Dorsolateral prefrontal cortex (tissue), 122 donors: ENCODE measurements at places on chromosomes 16 and 17.

DNA sequence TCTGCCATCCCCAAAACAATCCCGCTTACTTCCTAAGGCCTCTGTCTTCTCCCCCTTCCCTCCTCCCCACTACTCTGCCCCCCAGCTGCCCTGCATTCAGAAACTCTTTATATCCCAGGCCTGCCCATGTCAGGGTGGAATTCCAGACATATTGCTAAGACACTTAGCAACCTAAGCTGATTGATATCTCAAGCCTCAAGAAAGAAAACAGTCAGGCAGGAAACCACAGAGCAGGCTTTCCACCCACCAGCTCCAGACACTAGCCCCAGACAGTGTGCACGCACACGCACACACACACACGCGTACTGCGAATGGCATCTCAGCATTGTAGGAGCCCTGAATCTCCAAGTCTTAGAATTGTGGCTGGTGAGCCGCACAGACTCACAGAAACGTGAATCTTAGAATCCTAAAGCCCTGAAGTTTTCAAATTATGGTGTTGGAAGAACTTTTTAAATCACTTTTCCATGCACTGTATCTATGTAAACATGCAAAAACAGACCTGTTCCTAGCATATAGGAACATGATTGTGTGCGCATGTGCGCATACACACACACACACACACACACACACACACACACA lies 8.8 kb upstream of the LPCAT2 start:
- no peak for DNase-seq

GRCh38 chr16:85441189-85441889 lies 171.8 kb upstream of the GSE1 start:
- DNase-seq, result no peak

DNA sequence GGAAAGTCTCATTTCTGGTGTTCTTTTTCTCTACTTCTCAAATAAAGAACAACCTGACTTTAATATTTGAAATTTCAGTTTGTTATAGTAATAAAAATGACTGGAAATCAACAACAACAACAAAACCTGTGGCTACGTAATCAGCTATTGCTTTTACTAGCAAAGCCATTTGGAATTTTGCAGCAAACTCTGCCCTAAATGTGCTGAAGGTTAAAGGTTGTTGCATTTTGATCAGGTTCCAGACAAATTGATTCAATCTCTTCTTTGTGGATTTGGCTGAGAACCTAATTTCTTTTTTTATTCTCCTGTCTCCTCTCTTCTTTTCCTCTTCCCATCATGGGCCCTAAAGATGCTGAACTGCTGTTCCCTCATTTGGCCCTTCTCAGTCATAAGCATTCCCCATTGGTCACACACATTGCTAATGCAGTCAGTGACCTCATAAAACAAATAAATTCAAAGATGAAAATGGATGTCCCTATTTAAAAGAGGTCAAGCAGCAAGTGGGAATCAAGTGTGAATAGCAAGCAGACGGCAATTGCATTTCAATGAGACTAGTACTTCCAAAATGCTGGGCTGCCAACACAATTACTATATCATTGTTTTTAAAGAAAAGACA lies 795.1 kb upstream of the CDH8 start:
- no peak for DNase-seq

GRCh38 chr16:70610273-70611223 lies 35.8 kb upstream of the IL34 start:
- no peak for DNase-seq

DNA sequence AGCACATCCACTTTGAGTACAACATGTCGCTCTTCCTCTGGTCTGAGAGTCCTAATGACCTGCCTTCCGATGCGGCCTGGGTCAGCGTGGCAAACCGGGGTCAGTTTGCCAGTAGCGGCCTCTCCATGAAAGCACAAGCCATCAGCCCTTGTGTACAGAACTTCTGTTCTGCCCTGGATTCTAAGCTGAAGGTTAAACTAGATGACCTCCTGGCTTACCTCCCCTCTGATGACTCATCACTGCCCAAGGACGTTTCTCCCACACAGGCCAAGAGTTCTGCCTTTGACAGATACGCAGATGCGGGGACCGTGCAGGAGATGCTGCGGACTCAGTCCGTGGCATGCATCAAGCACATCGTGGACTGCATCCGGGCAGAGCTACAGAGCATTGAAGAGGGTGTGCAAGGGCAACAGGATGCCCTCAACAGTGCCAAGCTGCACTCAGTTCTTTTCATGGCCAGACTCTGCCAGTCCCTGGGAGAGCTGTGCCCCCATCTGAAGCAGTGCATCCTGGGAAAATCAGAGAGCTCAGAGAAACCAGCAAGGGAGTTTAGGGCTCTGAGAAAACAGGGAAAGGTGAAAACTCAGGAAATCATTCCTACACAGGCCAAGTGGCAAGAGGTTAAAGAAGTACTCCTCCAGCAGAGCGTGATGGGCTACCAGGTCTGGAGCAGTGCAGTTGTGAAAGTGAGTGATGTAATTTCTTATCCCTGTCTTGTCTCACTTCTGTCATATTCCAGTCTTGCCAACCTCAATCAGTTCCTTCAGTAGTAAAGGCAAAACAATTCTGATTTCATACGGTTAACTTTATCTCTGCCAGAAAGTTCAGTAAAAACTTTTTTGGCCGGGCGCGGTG lies 8.6 kb downstream of the COG1 start:
- DNase-seq, result no peak

DNA sequence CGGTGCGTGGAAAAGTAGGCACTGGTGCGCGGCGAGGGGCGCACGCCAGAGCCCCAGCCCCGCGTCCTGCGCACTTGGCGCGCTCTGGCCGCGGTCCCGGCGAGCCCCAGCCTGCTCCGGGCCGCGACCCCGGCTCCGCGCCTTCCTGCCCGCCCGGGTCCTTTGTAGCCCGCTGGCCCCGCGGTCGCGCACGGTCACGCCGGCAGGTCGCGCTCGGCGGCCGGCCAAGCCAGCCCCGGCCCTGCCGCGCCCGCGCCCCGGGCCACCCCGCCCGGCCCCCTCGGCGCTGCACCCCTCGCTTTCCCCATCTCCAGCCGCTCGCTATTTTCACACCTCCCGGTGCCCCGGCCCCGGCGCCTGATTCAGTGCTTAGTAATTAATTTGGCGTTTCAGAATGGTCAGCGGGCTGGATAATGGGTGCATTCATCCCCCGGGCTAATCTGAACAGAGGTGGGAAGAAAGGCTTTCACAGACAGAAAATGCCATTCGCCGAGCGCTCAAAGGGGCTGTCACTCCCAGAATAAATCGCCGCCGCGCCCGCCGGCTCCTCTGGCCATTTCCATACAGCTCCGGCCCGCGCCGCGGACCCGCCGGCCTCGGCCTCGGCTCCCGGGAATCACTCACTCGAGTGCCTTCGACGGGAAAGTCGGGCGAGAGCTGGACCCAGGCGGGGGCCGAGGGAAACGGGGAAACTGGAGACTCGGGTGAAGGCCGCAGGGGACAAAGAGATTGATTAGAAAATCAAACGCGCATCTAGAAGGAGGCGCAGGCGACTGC lies 17.8 kb upstream of the NTN1 start:
- no peak for DNase-seq

GRCh38 chr16:73290258-73290657 lies 242.3 kb upstream of the ZFHX3 start:
- no peak for DNase-seq

DNA sequence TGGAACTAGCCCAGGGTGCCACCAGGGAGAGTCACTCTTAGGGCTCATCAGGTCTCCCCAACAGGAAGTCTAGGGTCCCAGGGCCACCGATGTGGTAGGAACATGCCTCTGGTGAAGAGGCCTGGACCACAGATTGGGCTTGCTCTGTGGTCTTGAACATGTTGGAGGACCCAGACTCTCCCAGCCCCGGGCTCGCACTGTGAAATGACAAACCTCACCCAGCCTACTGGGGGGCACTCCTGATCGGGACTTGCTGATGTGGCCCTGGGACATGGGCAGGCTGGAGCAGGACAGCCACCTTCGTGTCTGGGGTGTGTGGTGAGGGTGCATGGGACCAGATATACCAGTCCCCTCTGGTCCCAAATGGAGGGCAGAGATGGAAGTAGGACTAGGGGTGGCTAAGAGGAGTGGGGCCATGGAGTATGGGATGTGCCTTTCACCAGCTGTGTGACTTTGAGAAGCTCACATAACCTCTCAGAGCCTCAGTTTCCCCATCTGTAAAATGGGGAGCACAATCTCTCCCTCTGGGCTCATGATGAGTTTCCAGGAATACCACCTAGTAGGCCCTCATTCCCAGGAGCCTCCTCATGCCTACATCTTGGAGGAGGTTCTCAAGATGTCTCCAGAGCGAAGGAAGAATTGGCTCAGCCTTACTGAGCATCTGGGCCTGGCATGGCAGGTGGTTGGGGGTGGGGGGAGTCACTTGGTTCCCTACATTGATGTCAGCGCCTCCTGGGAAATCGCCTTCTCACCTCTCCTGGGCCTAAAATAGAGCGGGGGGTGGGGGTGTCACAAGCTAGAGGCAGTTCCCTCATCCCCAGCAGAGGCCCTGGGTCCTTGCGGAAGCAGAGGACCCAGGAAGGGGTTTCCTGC lies 1.5 kb upstream of the ADAM11 start:
- no peak for DNase-seq
